Panc1 (cell line): ENCODE measurements at places on chromosomes 7 and 10. TPM values are rescaled to one million over a fixed set of nuclear protein-coding genes. Genes with fewer than 3 reads are reported as not detected.

Gene ELMO1
- 0.80 TPM for total RNA-seq

Gene CTNNA3
- total RNA-seq = 0.85 TPM

Gene TAS2R41
- not detected for total RNA-seq

Gene ACTR3C
- total RNA-seq = 6.5 TPM

Gene INA
- total RNA-seq = 0.08 TPM

Gene SEPTIN7
- 292 TPM for total RNA-seq

Gene GPRIN2
- total RNA-seq = 12.9 TPM

Gene PPP1R17
- total RNA-seq = not detected

Gene EN2
- total RNA-seq = 1.5 TPM

Gene PBLD
- 11.7 TPM for total RNA-seq

Gene TMEM229A
- total RNA-seq = not detected

Gene CCDC172
- total RNA-seq = not detected

DNA sequence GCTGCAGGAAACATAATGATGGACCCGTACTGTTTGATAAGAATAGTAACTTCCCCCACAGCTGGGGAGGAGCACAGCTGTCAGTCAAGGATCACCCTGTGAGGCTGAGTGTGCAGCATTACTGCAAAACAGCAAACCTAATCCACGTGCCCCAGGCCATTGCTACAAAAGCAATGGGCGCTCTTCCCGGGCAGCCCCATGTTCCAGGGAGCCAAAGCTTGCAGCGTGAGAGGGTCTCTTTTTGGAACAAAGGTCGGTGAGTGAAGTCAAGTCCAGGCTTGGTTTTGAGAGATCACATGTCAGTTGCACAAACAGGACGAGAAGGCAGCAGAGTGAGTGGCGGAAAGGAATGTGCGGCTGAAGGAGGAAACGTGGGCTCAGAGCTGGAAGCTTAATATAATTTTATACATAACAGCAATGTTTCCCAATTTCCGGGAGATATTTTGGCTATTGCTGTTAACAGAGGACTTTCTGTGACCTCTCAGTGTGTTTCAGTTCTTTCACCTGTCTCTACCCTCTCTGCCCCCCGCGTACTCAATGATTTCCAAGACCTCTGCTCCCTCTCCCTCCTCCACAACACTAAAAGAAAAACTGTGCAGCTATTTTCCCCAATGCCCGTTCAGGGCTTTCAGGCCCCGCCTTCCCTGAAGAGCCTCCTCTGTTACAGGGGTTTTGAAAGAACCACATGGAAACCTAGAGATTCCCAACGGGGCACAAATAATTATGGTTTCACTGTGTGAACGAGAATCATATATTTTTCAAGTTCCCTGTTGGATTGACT, 128.9 kb downstream of the MTPAP start:
- DNase-seq = no peak

DNA sequence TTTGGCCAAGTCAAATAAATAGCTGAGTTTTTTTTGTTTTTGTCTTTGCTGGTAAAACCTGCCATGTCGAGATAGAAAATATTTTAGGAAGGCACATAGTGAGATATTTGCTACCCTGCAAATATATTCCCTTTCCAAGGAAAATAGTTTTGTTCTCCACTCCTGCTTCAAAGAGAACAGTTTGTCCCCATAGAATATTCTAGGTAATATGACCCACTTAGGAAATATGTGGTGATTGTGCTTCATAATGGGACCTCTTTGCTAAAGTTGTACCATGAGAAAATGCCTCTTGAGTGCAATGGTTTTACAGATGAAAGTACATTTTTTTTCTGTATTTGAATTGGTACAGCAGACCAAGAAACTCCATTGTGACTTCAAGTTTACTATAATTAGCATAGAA, 41.6 kb downstream of the SMNDC1 start:
- DNase-seq = no peak

- no peak for DNase-seq
Observed at GRCh38 chr10:66321723-66322665, 603.8 kb upstream of the LRRTM3 start.

DNA sequence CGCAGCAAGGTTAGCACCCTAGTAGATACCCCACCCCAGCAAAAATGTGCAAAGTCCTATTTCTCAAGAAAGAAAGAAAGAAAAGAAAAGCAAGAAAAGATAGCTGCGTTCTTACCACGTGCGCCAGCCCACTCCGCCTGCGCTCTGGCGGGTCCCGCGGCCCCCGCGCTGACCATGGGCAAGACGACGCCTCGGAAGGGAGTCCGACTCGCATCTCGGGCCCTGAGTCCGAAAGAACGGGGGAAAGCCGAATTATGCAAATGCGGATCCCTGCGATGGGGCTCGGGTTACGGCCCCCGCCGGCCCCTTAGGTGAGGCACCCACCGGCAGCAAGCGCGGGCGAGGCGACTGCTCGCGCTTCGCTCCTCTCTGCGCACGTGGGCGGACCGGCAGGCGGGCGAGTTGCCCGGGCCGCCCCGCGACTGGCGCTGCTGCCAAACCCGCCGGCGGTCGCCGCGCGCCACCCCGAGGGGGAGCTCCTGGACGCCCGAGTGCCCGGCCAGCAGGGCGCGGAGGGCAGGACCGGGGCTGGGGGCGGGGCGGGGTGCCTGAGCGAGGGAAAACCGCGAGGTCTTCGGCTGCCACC, 2.4 kb upstream of the EGR2 start:
- no peak for DNase-seq

DNA sequence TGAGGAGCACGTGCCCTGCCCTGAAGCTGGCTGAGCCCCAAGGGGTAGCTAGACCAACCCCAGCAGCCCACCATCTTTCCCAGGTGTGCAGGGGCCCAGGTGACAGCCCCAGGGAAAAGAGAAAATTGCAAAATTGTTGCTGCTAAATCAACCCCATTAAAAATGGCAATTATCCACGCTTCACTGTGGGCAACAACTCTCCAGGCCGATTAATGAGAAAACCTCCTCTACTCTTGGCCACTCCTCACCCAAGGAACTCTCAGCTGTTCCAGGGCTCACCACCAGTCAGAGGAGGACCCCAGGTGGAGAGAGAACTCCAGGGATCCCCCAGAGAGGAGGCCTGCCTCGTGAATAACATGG, 516.1 kb upstream of the MGMT start:
- no peak for DNase-seq

GRCh38 chr7:147509035-147509501, 1081.5 kb upstream of the C7orf33 start:
- no peak for DNase-seq

- DNase-seq = no peak
Observed at GRCh38 chr7:137994216-137994615, 7.7 kb downstream of the CREB3L2 start.

GRCh38 chr10:127157089-127157488, 39.3 kb downstream of the INSYN2A start:
- no peak for DNase-seq

DNA sequence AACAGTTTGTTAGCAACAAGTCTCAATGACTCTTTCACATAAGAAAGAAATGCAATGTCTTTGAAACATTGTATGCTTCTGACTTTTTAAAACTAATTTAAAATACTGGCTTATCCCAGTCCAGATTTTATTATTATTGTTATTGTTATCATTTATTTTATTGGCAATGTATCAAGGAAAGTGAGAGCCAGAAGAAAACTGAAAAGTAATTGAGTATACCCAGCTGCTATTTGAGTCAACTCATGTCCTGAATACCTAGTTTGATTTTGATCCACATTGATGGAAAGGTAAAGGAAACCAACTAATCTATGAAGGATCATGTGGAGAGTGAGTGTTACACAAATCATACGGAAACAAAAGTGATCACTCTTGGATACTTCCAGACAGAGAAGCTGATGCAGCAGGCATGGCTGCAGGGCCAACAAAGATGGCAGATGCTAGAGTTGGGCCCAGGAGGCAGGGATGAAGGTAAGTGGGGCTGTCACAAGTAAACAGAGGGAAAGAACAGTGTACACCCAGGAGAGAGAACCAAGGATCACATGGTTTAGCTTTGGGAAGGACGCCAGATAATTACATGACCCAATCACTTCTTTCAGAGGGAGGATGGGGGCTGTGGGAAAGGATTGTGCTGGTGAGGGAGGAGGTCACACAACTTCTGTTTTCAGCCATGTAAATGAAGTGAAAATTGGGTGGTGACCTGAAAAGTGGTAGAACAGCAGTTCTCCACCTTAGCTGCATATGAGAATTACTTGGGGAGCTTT, 179.2 kb upstream of the NAMPT start:
- DNase-seq = no peak

- DNase-seq = no peak
Observed at GRCh38 chr10:106436123-106436715, 728.3 kb downstream of the SORCS1 start.

GRCh38 chr7:79308192-79308591, 145.3 kb downstream of the MAGI2 start:
- DNase-seq = no peak

- DNase-seq = no peak
Observed at GRCh38 chr7:84339306-84339705, 144.7 kb upstream of the SEMA3A start.

DNA sequence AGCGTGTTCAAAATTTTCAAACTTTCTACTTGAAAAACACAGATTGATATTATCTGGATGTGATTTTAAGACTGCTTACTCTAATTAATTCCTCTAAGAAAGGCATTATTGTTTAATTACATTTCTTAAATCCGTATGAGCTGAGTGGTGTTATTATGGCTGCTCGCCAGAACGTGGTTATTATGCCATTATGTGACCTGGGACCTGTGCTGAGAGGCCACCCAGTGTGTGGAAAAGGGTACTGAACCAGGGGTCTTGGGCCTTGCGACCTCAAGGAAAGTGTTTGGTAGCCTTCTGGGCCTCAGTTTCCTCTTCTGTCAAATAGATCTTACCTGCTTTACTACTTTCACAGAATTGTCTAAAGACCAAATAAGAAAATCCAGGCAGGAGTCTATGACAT, 15.4 kb downstream of the LGI1 start:
- DNase-seq = no peak

DNA sequence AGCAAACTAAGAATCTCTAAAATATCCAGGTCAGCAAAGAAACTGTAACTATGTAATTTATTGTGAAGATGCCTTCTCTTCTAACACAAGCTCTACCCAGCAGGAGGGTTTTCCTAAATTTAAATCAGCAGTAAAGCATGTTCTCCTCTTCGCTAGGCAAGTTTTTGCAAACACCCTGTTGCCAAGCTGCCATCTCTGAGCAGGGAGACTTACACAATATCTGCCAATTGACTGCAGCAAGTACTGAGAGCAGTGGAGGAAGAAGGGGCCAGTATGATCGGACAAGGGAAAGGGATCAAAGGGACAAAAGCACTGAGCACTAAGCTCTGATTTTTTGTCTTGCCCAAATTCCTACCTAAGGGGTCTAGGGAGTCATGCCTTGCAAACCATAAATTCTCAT, 16.0 kb upstream of the LANCL2 start:
- no peak for DNase-seq

DNA sequence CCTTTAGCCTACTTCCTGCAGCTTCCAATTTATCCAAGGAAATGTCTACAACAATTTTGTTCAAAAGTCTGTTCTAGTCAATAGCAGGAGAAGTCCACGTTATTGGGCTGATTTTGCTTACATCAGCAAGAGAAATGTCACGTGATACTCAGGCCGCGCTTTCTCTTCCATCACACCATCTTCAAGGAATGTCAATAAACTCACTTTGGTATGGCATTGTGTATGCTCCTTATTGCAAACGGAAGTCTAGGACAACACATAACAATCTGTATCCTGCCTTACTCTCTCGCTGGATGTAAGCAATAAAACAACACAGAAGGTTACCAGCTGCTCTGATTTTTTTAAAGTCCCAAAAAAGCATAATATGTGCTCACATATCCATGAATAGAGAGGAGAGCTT, 17.1 kb upstream of the STK17A start:
- no peak for DNase-seq

GRCh38 chr7:135798095-135798494, 49.5 kb upstream of the FAM180A start:
- DNase-seq = no peak

DNA sequence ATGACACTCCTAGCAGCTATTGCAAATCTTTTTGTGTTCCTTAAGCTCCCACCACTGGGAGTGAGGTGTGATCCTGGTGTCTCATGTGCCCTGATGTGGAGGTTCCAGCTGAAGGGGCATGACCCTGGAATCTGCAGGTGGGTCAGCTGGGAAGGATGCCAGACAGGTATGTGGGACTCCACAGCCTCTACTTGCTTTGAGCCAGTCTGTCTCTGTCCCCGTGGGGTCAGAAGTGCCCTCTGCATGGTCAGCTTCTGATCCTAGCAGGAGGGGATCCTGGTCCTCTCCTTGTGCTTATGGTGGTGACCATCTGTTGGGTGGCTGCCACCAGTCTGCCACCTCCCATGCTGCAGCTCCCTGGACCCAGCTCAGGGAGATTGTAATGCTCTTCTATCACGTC, 51.1 kb upstream of the COMTD1 start:
- no peak for DNase-seq

DNA sequence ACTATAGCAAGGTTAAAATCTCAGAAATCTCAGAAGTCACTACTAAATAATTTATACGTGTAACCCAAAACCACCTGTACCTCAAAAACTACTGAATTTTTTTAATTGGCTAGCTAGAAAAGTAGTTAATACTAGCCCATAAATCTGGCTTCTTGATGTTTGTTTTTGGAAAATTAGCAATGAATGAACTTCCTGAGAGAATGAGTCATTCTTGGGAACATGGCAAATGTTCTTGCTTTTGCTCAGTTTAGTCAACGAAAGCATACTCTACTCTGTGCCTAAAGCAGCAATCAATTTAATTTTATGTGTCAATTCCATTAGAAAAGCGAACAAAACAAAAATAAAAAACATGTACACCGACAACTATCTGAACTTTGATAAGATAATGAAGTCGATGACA, 69.2 kb downstream of the SEMA3E start:
- DNase-seq = no peak

GRCh38 chr7:45173596-45174327, 16.2 kb downstream of the RAMP3 start:
- no peak for DNase-seq

DNA sequence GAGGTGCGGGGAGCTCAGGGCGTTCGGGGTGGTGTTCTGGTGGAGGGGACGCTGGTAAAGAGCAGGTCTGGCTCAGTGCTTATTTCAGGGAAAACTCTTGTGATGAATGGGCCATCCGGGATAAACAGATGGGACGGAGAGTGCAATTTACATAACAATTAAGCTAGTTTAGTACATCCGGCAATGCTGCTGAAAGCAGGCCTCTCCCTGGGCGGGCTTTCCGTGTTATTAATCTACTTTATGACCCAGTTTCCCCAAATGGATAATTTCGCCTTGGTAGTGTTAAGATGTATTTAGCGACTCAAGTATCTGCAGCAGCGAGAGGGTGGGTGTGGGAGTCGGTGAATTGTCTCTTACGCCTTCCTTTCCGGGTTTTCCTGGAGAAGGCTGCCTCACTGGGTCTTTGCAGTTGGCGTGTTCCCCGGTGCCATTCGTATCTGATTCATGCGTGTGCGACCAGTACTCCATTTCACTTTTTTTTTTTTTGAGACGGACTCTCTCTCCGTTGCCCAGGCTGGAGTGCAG, 25.2 kb downstream of the FOXK1 start:
- no peak for DNase-seq
